Astrocyte of the spinal cord (primary cell): ENCODE measurements at places on chromosomes 12 and 14.

DNA sequence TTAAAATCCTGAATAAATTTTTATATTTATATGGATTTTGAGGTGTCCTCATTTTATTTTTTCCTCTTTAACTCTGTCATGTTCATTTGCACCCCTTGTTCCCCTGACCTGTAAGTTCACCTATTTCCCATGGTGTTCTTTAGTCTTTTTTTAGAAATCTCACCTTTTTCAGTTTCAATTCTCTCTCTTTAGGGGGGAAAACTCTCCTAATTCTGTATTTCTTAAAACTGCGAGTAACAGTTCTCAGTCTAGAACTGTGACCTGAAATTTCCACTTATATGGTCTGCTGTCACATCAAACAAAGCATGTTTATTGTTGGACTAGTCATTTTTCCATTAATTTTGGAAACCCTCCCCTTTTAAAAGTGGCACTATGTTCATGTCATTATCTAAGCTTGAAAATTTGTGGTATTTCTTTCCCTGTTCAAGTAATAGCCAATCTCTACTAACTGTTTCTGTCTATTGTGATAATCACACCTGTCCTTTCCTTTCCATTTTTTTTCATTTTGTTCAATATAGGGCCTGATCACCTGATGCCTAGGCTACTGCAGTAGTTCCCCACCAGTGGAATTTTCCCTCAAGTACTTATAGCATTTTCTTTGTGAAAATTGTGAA is 14.0 kb upstream of the FBXO33 start:
- DNase-seq: no peak

DNA sequence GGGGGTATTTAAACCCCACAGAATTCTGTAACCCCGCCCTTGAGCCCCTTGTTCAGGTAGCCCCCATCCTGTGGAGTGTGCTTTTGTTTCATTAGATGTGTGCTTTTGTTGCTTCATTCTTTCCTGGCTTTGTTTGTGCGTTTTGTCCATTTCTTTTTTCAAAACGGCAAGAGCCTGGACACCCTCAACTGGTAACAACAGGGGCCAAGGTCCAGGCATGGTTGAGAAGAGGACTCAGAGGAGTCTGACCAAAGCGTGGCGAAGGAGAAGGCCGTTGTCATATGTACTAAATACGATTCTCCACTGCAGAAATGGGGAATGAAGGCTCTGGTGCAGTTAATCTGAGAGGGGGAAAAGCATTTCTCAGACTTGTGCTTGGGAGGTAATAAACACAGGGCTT is 46.0 kb upstream of the GNPNAT1 start:
- DNase-seq: no peak

DNA sequence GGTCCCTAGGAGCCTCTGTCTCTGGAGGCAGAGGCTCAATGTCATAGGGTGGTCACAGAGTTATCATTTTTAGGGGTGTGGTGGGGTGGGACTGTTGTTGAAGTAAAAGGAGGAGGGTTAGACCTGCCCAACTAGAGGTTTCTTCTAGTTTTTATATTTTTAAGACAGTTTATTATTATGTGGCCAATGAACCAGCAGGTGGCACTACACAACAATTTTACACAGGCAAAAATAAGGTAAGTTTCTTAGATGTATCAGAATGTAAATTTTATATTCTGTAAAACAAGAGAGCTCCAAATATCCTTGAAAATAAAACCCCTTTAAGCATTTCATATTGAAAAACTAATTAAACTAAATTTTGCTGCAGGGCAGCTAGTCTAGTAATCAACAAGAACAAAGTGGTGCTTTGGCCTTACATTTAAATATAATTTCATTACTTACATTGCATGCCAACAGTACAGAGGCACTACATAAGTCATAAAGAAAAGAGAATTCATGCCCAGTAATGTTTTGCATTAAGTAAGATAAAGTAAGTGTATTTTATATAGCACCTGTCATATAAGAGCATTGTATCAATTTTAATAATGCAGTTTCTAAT is 22.2 kb upstream of the OVCH1 start:
- DNase-seq: peak; percentile 76

GRCh38 chr14:57464008-57464730 is 29.5 kb downstream of the CCDC198 start:
- DNase-seq: peak; percentile 37

DNA sequence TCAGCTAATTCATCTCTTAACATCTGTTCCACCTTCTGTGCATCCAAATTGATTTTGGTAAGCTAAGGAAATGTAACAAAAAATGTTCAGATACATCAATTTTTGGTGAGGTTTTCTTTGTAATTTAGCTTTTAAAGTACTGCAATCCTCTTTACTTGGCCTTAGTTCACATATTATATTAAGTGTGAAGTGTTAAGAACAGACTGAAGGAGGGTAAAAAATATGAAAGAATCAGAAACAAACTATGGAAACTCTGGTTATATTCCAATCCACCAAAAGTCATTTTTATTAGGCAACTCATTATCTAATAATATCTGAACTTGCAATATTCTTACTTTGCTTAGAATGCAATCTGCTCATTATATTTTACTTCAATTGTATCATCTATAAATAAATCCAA is 49.1 kb downstream of the CEP290 start:
- no peak for DNase-seq

DNA sequence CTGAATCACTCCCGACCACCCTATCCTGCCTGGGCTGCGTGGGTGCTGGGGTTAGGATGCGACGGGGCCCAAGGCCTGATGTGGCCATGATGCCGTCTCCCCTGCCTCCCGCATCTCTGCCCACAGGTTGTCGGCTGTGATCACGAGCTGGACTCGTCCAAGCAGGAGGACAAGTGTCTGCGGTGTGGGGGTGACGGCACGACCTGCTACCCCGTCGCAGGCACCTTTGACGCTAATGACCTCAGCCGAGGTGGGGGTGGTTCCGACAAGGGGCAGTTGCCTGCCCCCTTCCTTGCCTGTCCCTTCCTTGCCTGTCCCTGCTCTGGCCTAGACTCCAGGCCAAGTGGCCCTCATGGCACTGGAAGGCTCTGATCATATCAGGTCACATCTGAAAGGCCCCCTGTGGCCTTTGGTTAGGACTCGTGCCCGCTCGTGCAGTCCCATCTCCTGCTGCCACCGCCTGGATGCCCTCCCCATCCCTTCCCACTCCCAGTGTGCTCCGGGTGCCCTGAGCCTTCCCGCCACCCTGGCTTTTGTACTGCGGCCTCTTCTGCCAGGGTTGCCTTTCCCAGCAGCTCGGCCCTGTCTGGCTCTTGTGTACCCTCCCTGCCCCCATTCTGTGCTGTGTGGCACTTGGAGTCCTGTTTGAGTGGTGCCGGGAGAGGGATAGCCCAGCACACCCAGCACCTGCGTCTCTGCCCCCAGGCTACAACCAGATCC is 13.6 kb downstream of the PAPLN start:
- DNase-seq: no peak

- DNase-seq: no peak
Measured at GRCh38 chr12:94973221-94973620, 30.3 kb downstream of the NDUFA12 start.

- no peak for DNase-seq
Measured at GRCh38 chr14:101113108-101113612, 209.6 kb upstream of the RTL1 start.

GRCh38 chr12:76238688-76239087 is 109.5 kb downstream of the BBS10 start:
- DNase-seq: no peak

GRCh38 chr14:72350215-72350614 is 418.0 kb downstream of the RGS6 start:
- no peak for DNase-seq
